ENCODE measurements at places on chromosomes 3 and 15.
A peak's percentile ranks its signal among the peaks of the same experiment; 100 is the strongest.

- no peak for DNase-seq
These were observed 20.5 kb downstream of the BOC start for GRCh38 chr3:113231827-113232253.

- DNase-seq, result no peak
These were observed 49.9 kb downstream of the TRANK1 start for GRCh38 chr3:36894914-36895313.

- DNase-seq, result peak; percentile 81
These were observed 52.4 kb downstream of the IL1RAP start for GRCh38 chr3:190566043-190566933.

- no peak for DNase-seq
These were observed 373.1 kb upstream of the WNT5A start for GRCh38 chr3:55860049-55860721.

GRCh38 chr3:115932807-115933206 lies 309.5 kb downstream of the GAP43 start:
- no peak for DNase-seq

DNA sequence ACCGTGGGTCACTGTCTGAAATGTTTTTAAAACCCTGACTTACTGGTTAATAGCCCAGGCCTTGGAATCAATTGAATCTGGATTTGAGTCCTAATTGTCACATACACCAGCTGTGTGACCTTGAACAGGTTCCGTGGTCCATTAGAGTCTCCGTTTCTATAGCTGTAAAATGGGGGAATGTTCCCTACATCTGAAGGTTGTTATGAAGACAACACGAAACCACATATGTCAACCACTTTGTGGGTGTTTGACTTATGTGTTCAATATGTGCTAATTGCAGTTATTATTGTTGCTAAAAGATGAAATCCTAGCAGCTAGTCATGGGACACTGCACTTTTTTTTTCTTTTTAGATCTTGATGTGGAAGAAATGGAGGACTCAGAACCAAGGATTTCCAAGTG lies 35.3 kb downstream of the ZBTB38 start:
- DNase-seq, result no peak

GRCh38 chr15:69734699-69735098 lies 282.1 kb downstream of the RPLP1 start:
- DNase-seq, result peak; percentile 35
